GM12878 (cell line): ENCODE measurements at places on chromosomes 3 and 15. TPM values are rescaled to one million over a fixed set of nuclear protein-coding genes. Genes with fewer than 3 reads are reported as not detected.
A peak's percentile ranks its signal among the peaks of the same experiment; 100 is the strongest.

DNA sequence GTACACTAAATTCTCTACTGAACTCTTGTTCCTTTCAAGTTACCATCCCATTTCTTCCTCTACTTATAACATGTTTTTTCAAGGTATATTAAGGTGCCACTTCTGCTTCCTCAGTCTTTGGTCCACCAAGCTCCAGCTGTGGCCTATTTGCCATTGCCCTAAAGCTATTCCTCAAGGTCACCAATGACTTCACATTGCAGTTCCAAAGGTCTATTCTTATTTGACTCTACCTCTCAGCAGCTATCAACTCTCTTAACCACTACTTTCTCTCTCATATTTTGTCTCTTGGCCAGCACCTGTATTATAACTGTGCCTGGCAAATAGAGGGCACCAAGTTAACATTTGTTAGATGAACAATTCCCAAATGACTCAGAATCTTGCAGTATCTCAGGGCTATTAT lies 354.7 kb downstream of the PLCL2 start:
- H3K4me3 ChIP-seq: no peak overlapping the region
- DNase-seq: no peak
- H3K4me1 ChIP-seq: no peaks in the 10 kb centered on the region

DNA sequence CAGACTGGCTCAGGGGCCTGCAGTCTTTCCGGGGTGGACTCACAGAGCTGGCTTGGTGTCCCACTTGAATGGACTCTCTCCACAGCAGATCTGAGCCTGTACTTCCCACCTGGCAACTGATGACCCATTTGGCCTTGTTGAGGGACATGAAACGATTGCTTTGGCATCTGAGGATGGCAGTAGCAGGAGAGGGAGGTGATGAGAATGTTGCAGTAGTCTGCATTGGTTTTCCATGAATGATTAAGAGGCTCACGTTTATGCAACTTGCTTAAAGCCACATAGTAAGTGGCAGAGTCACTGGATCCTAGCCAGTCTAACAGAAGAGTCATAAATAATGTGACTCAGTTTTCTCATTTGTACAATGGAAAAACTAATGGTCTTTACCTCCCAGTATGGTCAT lies 21.9 kb downstream of the IL20RB start:
- DNase-seq: no peak
- H3K4me3 ChIP-seq: no peak overlapping the region
- H3K27ac ChIP-seq: no peak overlapping the region
- no peaks in the 10 kb centered on the region for H3K4me1 ChIP-seq

- peaks cover 2% of the 10 kb centered on the region; the same call in 1 of the 2 replicates for H3K36me3 ChIP-seq
- no peaks in the 10 kb centered on the region for H3K27me3 ChIP-seq
- DNase-seq: no peak
- peak overlapping the region; percentile 96 for H3K4me3 ChIP-seq
- H3K27ac ChIP-seq: peak overlapping the region; percentile 94
Measured at GRCh38 chr15:64092075-64092820, 1.4 kb downstream of the CIAO2A start.

DNA sequence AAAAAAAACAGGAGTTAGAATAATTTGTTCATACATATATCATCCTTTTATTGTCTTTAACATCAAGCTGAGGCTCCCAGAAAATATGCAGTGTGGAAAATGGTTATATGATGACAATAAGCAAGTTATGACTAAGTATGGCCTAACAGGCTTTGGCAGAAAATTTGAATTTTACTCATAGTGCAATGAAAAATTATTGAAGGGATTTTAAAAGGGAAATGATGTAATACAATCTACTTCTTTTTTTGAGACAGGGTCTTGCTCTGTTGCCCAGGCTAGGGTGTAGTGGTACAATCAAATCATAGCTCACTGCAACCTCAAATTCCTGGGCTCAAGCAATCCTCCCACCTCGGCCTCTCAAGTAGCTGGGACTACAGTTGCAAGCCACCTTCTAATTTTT lies 78.7 kb downstream of the FAIM start:
- H3K4me3 ChIP-seq: no peak overlapping the region
- DNase-seq: no peak
- no peaks in the 10 kb centered on the region for H3K27me3 ChIP-seq
- no peaks in the 10 kb centered on the region for H3K36me3 ChIP-seq

DNA sequence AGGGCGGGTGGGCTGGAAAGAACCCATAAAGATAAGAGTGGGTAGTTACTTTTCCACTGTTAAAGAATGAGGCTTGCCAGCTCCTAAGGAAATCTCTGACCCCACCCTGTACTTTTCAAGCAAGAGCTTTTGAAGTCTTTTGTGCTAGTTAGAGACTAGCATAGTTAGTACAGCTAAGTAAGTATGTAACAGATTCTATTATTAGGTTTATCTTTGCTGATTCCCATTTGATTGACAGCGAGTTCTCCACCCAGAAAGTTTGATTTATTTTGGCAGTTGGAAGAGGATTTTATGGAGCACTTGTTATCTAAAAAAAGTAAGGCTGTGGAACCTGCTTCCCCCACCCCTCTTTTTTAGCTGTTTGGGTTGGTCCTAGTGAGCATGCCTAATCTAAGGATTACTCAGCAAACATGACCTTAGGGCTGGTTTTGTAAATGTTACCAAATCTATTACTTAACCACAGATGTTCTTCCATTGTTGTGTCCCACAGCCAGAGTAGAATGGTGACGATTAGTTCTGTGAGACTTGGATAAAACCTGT lies 57.6 kb downstream of the FNDC3B start:
- H3K27me3 ChIP-seq: no peaks in the 10 kb centered on the region
- 0 out of 2 replicates have a peak overlapping the region, but pooled peaks have one; percentile 13 for H3K27ac ChIP-seq
- peaks cover 48% of the 10 kb centered on the region for H3K4me1 ChIP-seq

DNA sequence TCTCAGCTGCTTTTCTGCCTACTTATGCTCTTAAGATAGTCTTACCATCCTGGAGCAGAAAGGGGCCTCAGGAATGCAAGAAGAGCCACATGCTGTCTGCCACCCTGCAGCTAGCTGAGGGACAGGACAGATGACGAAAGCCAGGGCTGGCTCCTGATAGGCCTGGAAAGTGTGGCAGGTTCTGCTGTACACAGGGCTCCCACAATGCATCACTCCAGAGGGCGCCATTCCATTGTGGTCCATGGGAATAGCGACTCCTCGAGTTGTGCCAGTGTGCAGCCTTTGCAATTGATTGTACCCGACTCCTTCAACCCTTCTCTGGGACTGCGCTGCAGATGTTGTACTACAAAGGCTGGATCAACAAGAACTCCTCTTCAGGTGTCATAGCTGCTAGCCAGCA lies 11.2 kb downstream of the ACAN start:
- H3K27ac ChIP-seq: no peak overlapping the region
- H3K27me3 ChIP-seq: peaks cover 3% of the 10 kb centered on the region; the same call in 1 of the 2 replicates
- no peaks in the 10 kb centered on the region for H3K4me1 ChIP-seq

- no peak for DNase-seq
- H3K4me3 ChIP-seq: no peak overlapping the region
- no peak overlapping the region for H3K27ac ChIP-seq
- H3K36me3 ChIP-seq: no peaks in the 10 kb centered on the region
- H3K4me1 ChIP-seq: peaks cover 6% of the 10 kb centered on the region
- H3K27me3 ChIP-seq: no peaks in the 10 kb centered on the region
Measured at GRCh38 chr15:36831904-36832287, 252.5 kb downstream of the CDIN1 start.

GRCh38 chr3:37670961-37671483 lies 190.7 kb upstream of the CTDSPL start:
- H3K27me3 ChIP-seq: no peaks in the 10 kb centered on the region; the same call in none of the 2 replicates
- no peak for DNase-seq
- H3K36me3 ChIP-seq: no peaks in the 10 kb centered on the region
- no peak overlapping the region for H3K4me3 ChIP-seq
- H3K4me1 ChIP-seq: no peaks in the 10 kb centered on the region

- H3K4me3 ChIP-seq: no peak overlapping the region
- H3K36me3 ChIP-seq: no peaks in the 10 kb centered on the region
- no peaks in the 10 kb centered on the region for H3K4me1 ChIP-seq
Measured at GRCh38 chr15:74327756-74328155, 39.7 kb downstream of the CYP11A1 start.

GRCh38 chr3:38047896-38048295 lies 8.9 kb downstream of the DLEC1 start:
- H3K27ac ChIP-seq: no peak overlapping the region
- H3K27me3 ChIP-seq: no peaks in the 10 kb centered on the region
- H3K36me3 ChIP-seq: no peaks in the 10 kb centered on the region
- DNase-seq: no peak

DNA sequence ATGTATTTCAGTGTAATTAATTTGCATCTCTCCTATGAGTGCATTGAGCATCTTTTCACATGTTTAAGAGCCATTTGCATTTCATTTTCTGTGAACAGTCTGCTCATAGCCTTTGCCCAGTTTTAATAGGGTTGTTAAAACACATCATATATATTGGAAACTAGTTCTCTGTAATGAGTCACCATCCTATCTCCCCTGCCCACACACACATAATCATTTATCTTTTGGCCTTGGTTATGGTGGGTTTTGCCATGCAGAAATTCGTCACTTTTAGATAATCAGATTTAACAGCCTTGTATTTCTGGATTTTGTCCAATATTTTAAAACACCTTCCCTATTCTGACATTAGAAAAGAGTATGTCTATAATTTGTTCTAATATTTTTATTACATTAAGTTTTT lies 11.9 kb upstream of the CHRM5 start:
- no peaks in the 10 kb centered on the region for H3K36me3 ChIP-seq
- H3K27ac ChIP-seq: no peak overlapping the region
- DNase-seq: no peak
- no peaks in the 10 kb centered on the region for H3K27me3 ChIP-seq
- no peak overlapping the region for H3K4me3 ChIP-seq

- no peak for DNase-seq
- no peaks in the 10 kb centered on the region for H3K4me1 ChIP-seq
- no peaks in the 10 kb centered on the region for H3K27me3 ChIP-seq
- H3K27ac ChIP-seq: no peak overlapping the region
- no peak overlapping the region for H3K4me3 ChIP-seq
Measured at GRCh38 chr3:156728267-156728985, 54.0 kb downstream of the TIPARP start.

DNA sequence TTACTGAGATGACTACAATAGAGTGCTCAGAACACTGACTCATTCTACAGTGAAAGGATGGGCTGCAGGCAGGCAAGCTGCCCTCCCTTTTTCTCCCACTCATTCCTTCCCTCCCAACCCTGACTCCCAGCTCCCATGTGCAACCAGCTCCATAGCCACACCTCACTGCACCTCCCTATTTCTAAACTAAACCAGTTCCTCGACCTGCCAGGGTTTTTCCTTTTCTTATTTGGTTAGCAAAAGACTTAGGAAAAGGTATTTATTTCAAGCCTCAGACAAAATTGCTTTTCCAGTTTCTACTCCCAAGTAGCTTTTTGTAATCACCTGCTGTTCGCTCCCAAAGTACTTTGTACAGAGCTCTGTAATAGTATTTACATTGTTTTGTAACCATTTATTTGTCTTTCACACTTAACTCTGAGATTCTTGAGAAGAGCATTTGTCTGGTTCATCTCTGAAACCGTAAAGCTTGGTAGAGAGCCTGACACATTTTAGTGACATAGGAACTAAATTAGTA lies 2.2 kb downstream of the AADAC start:
- H3K4me3 ChIP-seq: no peak overlapping the region
- DNase-seq: no peak
- H3K27ac ChIP-seq: no peak overlapping the region
- H3K27me3 ChIP-seq: no peaks in the 10 kb centered on the region

DNA sequence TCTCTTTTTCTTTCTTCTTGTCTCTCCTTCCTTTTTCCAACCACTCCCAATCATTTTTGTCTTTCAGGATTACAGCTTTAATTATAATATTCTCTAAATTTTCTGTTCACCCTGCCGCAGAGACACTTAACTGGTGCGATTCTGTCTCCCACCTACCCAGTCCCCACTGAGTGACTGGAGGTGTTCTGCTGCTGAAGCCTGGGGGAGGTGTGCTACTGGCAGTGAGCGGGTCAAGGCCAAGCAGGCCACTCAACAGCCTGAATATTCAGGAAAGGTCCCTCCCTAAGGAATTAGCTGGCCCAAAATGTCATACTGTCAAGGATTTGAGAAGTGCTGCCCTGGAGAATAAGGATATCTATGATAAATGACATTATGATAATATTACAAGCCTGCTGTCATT lies 126.5 kb downstream of the GABRG3 start:
- no peaks in the 10 kb centered on the region for H3K36me3 ChIP-seq
- H3K27me3 ChIP-seq: no peaks in the 10 kb centered on the region
- H3K4me3 ChIP-seq: no peak overlapping the region
- no peak for DNase-seq

DNA sequence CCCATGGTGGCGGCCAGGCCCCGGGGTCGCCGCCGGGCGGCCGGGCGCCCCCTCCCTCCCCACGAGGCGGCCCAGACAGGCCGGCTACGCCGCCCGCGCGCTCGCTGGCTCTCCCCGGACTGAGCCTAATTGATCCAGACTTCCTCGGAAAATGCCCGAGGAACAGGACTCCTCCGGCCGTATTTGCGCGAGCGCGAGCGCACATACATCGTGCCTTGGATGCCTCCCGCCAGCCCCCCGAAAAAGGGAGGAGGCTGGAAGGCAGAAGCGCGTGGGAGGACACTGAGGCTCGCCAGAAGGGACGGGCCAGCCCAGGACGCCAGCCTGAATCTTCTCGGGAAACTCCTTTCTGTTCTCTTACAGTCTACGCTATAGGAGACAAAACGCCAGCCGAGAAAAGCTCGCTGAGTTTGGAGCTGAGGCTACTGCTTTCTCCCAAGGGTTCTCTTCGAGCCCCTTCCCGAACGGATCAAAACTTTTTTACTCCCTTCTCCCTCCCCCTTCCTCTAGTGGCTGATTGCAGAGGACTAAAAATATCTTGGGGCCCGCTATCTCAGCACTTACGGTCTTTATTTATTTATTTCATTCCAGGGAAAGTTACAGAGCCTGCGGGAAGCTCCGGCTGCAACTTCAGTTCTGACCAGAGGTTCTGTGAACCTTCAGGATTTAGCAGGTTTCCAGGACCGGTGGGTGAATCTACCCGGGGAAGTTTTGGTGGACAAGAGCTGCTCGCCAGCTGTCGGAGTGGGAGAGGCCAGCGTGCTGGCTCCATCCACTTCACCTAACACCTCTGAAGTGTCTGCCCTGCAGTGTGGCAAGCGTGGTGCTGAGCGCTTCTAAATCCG lies at the start of gene PDZRN3:
TSS of gene PDZRN3 (minus strand) at position 121 of the 845 bp plus-strand sequence.
- H3K36me3 ChIP-seq: no peaks in the 10 kb centered on the region
- DNase-seq: no peak
- no peak within 1 kb of the TSS for H3K4me3 ChIP-seq
- H3K27me3 ChIP-seq: no peaks in the 10 kb centered on the region; the same call in 1 of the 2 replicates
- H3K27ac ChIP-seq: no peak within 1 kb of the TSS

HDDC3 gene
- 35.9 and 41.7 TPM in 2 replicates for polyA plus RNA-seq

TMCO5A gene
- not detected in 2 replicates for polyA plus RNA-seq

FBLN2 gene
- 0.39 and 0.43 TPM in 2 replicates for polyA plus RNA-seq

ZIC1 gene
- polyA plus RNA-seq: not detected in 2 replicates

CELSR3 gene
- polyA plus RNA-seq: 0.34 and 0.40 TPM in 2 replicates

CCDC191 gene
- 0.64 and 1.7 TPM in 2 replicates for polyA plus RNA-seq

SERPINI1 gene
- polyA plus RNA-seq: 5.2 and 6.2 TPM in 2 replicates
